ENCODE measurements at places on chromosomes 5 and 9.

DNA sequence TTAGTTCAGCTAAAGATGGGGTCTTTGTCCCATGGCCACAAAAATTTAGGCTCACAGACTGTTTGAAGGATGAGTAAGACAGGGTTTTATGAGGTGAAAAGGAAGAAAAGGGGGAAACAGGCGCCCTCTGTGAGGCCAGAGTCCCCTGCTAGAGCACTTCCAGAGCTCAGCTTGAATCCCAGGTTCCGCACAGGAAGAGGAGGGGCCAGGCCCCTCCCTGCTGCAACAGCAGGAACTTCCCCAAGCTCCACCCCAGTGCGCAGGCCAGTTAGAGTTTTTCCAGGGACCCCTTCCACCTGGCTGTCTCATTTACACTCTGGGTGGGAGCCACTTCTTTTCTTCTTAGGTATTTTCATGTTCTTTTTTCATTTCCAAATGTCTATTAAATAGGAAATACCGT, 480.8 kb downstream of the PSAT1 start:
- H3K4me1 ChIP-seq, result no peaks in the 10 kb centered on the region
- H3K27ac ChIP-seq, result no peak overlapping the region
- H3K27me3 ChIP-seq, result no peaks in the 10 kb centered on the region
- no peak overlapping the region for H3K4me3 ChIP-seq

- no peak for DNase-seq
- H3K36me3 ChIP-seq, result no peaks in the 10 kb centered on the region
- H3K4me1 ChIP-seq, result no peaks in the 10 kb centered on the region
- H3K4me3 ChIP-seq, result no peak overlapping the region
- H3K27me3 ChIP-seq, result no peaks in the 10 kb centered on the region
Observed at GRCh38 chr5:150945947-150946346, 41.2 kb upstream of the ZNF300 start.

GRCh38 chr5:107915176-107915812, 244.6 kb upstream of the EFNA5 start:
- no peak overlapping the region for H3K27ac ChIP-seq
- no peaks in the 10 kb centered on the region for H3K4me1 ChIP-seq
- H3K36me3 ChIP-seq, result no peaks in the 10 kb centered on the region
- no peaks in the 10 kb centered on the region for H3K27me3 ChIP-seq
- no peak overlapping the region for H3K4me3 ChIP-seq
- no peak for DNase-seq

- no peak overlapping the region for H3K27ac ChIP-seq
- no peak for DNase-seq
- H3K4me3 ChIP-seq, result no peak overlapping the region
- H3K36me3 ChIP-seq, result peaks cover 40% of the 10 kb centered on the region
- peaks cover 4% of the 10 kb centered on the region for H3K4me1 ChIP-seq
Observed at GRCh38 chr5:173094012-173094661, 38.0 kb downstream of the CREBRF start.

DNA sequence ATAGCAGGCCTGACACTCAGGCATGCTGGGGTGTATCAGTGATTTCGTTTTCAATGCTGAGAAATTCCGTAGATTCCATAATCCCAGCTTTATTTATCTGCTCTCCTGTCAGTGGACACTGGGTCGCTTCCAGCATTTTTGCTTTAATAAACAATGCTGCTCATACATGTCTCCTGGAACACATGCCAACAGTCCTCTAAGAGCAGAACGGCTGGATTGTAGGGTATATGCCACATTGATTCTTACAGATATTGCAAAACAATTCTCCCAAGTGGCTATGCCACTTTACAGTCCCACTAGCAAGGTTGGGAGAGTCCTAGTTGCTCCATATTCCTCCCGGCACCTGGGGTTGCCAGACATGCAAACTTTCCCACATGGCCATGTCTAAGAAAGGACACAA, 81.9 kb downstream of the RAPGEF1 start:
- H3K27me3 ChIP-seq, result no peaks in the 10 kb centered on the region
- peak overlapping the region; percentile 49 for H3K27ac ChIP-seq

GRCh38 chr9:84697509-84698114, 28.1 kb downstream of the NTRK2 start:
- H3K27ac ChIP-seq, result no peak overlapping the region
- no peaks in the 10 kb centered on the region for H3K4me1 ChIP-seq
- no peak overlapping the region for H3K4me3 ChIP-seq
- DNase-seq, result peak; percentile 4
- H3K27me3 ChIP-seq, result no peaks in the 10 kb centered on the region

DNA sequence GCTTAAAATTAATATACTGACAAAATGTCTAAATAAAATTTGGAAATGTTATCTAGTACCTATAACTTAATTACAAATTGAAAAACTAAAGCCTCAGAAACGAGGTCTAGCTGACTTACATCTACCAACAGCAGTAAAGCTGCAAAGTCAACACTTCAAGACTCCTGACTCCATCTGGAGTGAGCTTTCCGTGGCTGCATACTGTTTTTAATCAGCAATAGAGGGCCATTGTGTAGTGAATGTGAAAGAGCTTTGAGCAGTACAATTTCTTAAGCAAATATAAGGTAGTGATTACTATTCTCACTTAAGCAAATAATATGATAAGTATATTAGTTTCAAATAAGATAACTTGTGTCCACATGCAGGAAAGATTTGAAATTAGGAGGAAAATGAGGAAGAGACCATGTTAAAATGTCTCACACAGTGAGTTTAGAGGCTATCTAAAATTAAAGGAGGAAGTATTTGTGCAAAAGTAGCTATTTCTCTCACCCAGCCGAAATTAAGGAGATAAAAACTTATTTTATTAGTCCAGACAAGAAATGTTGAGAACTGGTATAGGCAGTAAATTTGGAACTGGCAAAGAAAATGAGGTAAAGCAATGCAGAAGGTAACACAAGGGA, 6.4 kb downstream of the SPINK6 start:
- no peaks in the 10 kb centered on the region for H3K36me3 ChIP-seq
- H3K4me1 ChIP-seq, result no peaks in the 10 kb centered on the region
- H3K4me3 ChIP-seq, result no peak overlapping the region
- no peak overlapping the region for H3K27ac ChIP-seq
- H3K27me3 ChIP-seq, result no peaks in the 10 kb centered on the region

GRCh38 chr5:124866355-124867136, 120.1 kb upstream of the ZNF608 start:
- DNase-seq, result no peak
- no peak overlapping the region for H3K27ac ChIP-seq
- no peaks in the 10 kb centered on the region for H3K4me1 ChIP-seq

GRCh38 chr5:53481887-53482716, 1.7 kb downstream of the FST start:
- H3K4me3 ChIP-seq, result peak overlapping the region; percentile 91
- H3K27me3 ChIP-seq, result peaks cover 33% of the 10 kb centered on the region

DNA sequence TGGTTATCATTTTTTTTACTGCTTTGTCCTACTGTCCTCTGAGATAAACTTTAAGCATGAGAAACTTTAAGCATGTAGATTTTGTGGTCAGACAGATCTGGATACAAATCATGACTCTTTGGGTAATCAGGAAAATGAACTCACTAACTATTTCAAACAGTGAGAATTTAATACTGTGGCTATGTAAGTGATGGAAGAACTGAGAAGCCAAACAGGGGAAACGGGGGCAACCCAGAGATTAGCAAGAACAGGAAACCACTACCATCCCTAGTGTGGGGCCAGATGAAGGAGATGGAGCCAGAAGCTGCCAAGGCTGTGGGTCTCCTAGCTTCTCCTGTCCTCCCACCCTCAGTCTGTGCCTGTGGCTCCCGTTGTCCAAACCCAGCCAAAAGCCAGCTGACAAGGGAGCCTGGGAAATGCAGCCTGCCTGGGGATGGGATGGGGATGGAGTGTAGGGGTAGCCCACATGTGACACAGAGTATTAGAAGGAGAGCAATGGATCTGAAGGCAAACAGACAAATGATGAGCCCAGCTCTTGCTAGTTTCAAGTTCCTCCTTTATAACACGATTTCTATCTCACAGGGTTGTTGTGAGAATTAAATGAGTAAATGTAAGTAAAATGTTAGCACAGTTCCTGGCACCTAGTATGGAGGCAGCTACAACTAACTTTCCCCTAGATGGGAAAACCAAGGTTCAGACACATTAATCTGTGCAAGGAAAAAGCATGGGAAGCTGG, 27.7 kb upstream of the CDC23 start:
- H3K4me1 ChIP-seq, result peaks cover 12% of the 10 kb centered on the region
- no peak overlapping the region for H3K4me3 ChIP-seq
- H3K27ac ChIP-seq, result no peak overlapping the region
- no peaks in the 10 kb centered on the region for H3K36me3 ChIP-seq
- H3K27me3 ChIP-seq, result peaks cover 30% of the 10 kb centered on the region

GRCh38 chr5:170139786-170140335, 34.2 kb downstream of the FOXI1 start:
- H3K27ac ChIP-seq, result no peak overlapping the region
- H3K27me3 ChIP-seq, result peaks cover 3% of the 10 kb centered on the region
- DNase-seq, result no peak
- no peak overlapping the region for H3K4me3 ChIP-seq
- H3K36me3 ChIP-seq, result no peaks in the 10 kb centered on the region
- no peaks in the 10 kb centered on the region for H3K4me1 ChIP-seq

DNA sequence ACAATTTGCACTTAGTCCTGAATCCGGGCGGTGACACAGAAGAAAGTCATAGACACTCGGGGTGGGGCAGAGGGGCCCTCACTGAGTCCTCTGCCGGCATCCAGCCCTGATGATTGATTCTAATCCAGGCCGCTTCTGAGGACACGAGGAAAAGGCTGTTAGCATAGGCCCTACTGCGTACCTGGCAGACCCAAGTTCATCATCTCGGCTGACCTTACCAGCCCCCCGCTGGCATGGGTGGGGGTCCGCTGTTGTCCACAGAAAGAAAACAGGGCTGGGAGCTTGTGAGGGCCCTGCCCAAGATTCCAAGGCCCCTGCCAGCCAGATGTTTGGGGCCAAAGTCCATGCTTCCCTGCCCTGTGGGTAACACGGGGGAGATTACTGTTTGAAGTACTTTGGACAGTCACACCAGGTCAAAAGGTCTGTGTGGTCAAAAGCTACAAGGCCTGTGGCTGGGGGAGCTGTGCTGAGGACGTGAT, 24.5 kb downstream of the ERGIC1 start:
- no peaks in the 10 kb centered on the region for H3K27me3 ChIP-seq
- no peak overlapping the region for H3K27ac ChIP-seq
- DNase-seq, result no peak
- no peak overlapping the region for H3K4me3 ChIP-seq
- no peaks in the 10 kb centered on the region for H3K4me1 ChIP-seq
- no peaks in the 10 kb centered on the region for H3K36me3 ChIP-seq

GRCh38 chr5:142663246-142663645, 22.6 kb downstream of the FGF1 start:
- no peak overlapping the region for H3K4me3 ChIP-seq
- H3K27ac ChIP-seq, result no peak overlapping the region
- H3K4me1 ChIP-seq, result no peaks in the 10 kb centered on the region
- DNase-seq, result no peak
- H3K27me3 ChIP-seq, result peaks cover 3% of the 10 kb centered on the region
- no peaks in the 10 kb centered on the region for H3K36me3 ChIP-seq

- DNase-seq, result no peak
- peaks cover 8% of the 10 kb centered on the region for H3K27me3 ChIP-seq
- H3K4me1 ChIP-seq, result no peaks in the 10 kb centered on the region
- no peak overlapping the region for H3K4me3 ChIP-seq
- H3K36me3 ChIP-seq, result no peaks in the 10 kb centered on the region
Observed at GRCh38 chr9:121593066-121593465, 58.4 kb upstream of the DAB2IP start.

DNA sequence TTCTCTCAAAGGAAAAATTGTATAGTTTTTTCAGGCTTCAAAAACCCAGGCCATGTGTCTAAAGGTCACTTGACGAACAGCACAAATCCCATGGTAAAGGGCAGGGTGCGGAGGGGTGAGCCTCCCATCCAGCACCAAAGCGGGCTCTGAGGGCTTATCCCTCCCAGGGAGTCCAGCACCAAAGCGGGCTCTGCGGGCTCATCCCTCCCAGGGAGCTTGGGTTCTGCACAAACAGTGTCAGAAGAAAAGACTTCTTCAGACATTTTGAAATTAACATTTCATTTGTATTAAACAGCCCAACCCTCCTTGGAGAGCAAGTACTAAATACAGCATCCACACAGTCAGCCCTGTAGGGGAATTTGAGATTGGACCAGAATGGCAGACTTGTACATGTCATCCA, 43.0 kb upstream of the CLPTM1L start:
- no peak for DNase-seq
- no peaks in the 10 kb centered on the region for H3K36me3 ChIP-seq
- no peak overlapping the region for H3K27ac ChIP-seq
- H3K4me1 ChIP-seq, result peaks cover 16% of the 10 kb centered on the region
- H3K4me3 ChIP-seq, result no peak overlapping the region

DNA sequence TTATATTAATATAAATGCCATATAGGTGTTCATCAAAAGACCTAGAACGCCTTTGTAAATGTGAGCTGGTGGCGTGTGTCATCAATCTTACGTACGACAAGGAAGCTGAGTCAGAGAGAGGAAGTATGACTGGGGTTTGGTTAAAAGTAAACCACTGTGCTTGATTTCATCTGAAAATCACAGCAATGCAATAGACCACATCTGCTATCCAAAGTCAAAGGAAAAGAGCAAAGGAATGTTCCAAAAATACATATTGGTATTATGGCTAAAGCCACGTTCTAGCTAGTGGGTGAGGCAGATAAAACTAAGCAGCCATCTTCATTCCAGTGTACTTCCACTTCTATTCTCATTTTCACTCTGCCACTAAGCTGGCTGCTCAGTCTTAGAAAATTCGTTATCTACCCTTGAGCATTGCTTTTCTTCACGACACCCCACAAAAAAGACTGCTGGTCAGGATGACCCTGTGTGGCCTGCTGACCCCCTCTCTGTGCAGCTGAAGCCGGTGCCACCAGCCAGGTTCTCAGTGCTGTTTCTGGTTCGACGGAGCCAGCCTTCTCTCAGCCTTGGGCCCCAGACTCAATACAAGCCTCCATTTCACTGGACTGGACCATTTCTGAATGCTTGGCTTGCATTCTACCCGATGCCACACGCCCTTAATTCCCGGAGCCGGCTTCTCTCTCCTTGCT, 23.8 kb downstream of the SHC3 start:
- H3K27me3 ChIP-seq, result peaks cover 3% of the 10 kb centered on the region
- no peak for DNase-seq
- no peaks in the 10 kb centered on the region for H3K4me1 ChIP-seq
- no peak overlapping the region for H3K4me3 ChIP-seq

- H3K36me3 ChIP-seq, result no peaks in the 10 kb centered on the region
- no peak for DNase-seq
- peaks cover 18% of the 10 kb centered on the region for H3K4me1 ChIP-seq
- H3K27ac ChIP-seq, result no peak overlapping the region
- H3K4me3 ChIP-seq, result no peak overlapping the region
Observed at GRCh38 chr9:94872891-94873511, 146.5 kb downstream of the AOPEP start.

GRCh38 chr9:37959976-37960375, 56.0 kb upstream of the SLC25A51 start:
- H3K36me3 ChIP-seq, result no peaks in the 10 kb centered on the region
- H3K4me1 ChIP-seq, result no peaks in the 10 kb centered on the region
- no peak overlapping the region for H3K27ac ChIP-seq
- H3K4me3 ChIP-seq, result no peak overlapping the region

DNA sequence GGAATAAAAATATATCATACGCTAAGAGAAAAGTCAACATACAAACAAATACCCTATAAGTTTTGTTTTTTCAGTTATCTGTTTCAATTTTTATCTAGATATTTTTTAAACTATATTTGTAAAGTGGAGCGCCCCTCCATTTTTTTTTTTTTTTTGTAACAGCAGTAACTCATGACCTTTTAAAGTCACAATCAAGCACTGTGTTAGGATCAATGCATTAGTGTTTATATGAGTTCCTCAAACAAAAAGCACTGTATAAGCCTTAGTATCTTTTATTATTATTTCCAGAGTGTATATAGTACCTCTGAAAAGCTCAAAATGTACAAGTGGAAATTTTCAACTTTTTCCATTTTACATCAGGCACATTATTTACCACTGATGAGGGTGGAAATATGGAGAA, 20.6 kb downstream of the PFDN1 start:
- no peak for DNase-seq
- H3K36me3 ChIP-seq, result peaks cover 11% of the 10 kb centered on the region
- H3K4me3 ChIP-seq, result no peak overlapping the region
- no peaks in the 10 kb centered on the region for H3K4me1 ChIP-seq
